ENCODE measurements at places on chromosomes 3 and 15.

DNA sequence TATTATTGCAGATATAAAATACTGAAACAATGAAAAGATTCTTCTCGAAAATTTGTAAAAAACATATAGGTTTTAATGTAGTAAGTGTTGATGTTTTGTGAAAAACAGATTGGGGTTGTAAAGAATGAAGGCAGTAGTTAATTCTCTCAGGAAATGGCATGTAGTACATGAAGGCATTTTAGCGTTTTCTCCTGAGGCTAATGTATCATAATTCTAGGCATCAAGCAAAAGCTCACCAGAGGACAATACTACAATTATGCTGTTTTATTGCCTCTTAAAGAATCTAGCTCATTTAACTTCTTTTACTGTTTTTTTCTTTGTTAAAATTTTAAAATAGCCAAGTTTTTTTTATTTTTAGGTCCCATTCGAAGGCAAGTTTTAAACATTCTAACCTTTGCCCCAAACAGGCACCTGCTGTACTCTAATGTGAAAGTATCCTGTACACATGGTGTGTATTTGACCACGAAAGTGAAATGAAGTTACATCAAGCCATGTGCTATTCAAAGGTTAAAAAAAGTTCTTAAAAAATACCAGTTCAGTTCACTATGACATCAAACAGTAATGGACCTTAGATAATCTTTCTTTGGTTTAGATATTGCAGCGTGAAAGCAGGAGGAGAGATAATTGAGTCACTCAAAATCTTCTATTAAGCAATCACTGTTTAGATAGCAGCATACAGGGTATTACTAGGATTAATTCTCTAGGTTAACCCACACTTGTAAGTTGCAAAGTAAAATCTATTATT is 163.6 kb downstream of the ECT2 start:
- DNase-seq = no peak

DNA sequence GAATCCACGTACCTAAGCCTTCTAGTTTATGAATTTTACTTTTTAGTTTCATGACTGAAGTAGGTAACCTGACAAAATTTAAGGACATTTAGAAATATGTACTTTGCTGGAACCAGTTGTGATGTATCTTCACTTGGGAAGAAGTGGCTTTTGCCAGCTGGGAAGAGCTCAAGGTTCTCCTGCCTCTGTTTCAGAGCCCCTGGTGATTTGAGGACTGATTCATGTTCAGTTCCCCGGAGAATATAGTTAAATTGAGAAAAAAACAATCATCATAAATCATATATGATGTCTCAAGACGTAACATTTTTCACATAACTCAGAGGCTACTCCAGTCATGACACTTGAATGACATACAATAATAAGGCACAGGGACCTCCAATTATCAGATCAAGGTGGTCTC is 473.4 kb downstream of the EPHA3 start:
- no peak for DNase-seq

- no peak for DNase-seq
Measured at GRCh38 chr3:127168271-127168670, 24.7 kb upstream of the PRR23E start.

- no peak for DNase-seq
Measured at GRCh38 chr3:37190667-37191066, 16.3 kb upstream of the LRRFIP2 start.

GRCh38 chr3:188867691-188868265 is 304.0 kb upstream of the TPRG1 start:
- DNase-seq = no peak

- peak; percentile 56 for DNase-seq
Measured at GRCh38 chr3:184777566-184778356, 34.2 kb upstream of the VPS8 start.

GRCh38 chr3:2810723-2811122 is 299.5 kb downstream of the IL5RA start:
- DNase-seq = no peak

DNA sequence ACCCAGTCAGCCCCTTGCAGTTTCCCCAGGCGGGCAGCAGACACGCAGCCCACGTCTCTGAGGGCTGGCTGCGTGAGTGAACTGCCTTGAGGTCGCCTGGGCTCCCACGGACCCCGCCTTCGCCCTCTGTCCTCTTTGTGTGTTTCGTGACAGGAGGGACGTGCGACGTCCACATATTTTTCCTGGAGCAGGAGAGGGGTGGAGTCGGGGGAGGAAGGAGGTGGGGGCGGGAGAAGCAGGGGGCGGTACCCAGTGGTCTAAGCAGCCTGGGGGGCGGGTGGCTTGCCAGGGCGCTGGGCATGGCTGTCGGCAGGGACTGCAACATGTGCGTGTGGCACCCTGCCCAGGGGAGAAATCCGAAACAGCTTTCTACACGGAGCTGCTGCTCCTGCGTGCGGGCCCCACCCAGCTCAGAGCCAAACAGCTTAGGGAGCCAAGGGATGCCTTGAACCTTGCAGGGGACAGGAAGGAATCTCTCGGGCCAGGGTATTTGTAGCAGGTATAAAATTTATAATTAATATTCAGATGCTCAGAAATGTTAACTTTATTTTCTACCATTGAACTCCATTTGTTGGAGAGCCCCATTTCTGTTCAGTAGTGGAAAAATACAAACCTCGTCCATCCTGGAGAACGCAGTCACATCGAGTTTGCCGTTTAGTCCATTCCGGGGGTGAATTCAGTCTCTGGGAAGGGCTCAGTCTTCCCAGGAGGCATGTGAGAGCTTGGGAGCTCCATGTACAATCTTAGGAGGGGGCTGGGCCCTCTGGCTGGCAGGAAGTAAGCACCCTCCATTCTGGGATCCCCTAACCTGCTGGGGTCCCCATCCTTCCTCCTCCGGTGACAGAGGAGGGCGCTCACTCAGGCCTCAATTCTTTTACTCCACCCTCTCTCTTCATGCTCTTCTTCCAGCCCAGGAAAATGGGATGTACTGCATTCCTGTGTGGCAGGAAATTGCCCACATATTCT is 79.1 kb upstream of the MEF2A start:
- DNase-seq = no peak

Measured in T-helper 22 cell (primary cell).